Mesothelial cell of epicardium (in vitro differentiated cells): ENCODE measurements at places on chromosomes 7 and 10. TPM values are rescaled to one million over a fixed set of nuclear protein-coding genes. Genes with fewer than 3 reads are reported as not detected.

EIF5AL1 gene
- 0.07 TPM in 2 of 3 replicates, not detected in the other for total RNA-seq

COL26A1 gene
- 105 to 110 TPM (median 109 TPM) in 3 replicates for total RNA-seq

CTNNA3 gene
- 14.2 to 17.6 TPM (median 14.2 TPM) in 3 replicates for total RNA-seq

DNA sequence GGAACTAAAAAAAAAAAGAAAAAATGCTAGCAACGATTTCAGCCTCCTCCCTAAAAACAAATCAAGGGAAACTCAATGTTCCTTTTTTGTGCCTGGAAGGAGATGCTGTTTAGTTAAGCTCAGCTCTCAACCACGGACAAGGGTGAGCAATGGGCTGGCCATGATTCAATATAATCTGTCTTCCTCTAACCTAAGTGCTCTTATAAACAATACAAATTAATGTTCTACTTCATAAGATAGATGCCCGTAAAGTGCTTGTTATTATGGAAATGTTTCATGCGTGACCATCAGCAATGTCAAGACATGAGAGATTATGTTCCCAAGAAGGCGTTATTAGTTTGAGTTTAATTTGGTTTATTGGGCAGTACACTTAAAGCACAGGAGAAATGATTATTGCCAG is 320.3 kb downstream of the SFMBT2 start:
- no peak for DNase-seq

- no peak for DNase-seq
Observed at GRCh38 chr10:33333260-33334101, 986 bp downstream of the NRP1 start.
